ENCODE measurements at places on chromosomes 12 and 14. TPM values are rescaled to one million over a fixed set of nuclear protein-coding genes. Genes with fewer than 3 reads are reported as not detected.

- H3K27me3 ChIP-seq, result peaks cover 2% of the 10 kb centered on the region
- no peak for DNase-seq
- H3K36me3 ChIP-seq, result peaks cover 5% of the 10 kb centered on the region
- peaks cover 19% of the 10 kb centered on the region for H3K4me1 ChIP-seq
- H3K27ac ChIP-seq, result no peak overlapping the region
Measured at GRCh38 chr12:108793756-108794441, 62.6 kb upstream of the CORO1C start.

DNA sequence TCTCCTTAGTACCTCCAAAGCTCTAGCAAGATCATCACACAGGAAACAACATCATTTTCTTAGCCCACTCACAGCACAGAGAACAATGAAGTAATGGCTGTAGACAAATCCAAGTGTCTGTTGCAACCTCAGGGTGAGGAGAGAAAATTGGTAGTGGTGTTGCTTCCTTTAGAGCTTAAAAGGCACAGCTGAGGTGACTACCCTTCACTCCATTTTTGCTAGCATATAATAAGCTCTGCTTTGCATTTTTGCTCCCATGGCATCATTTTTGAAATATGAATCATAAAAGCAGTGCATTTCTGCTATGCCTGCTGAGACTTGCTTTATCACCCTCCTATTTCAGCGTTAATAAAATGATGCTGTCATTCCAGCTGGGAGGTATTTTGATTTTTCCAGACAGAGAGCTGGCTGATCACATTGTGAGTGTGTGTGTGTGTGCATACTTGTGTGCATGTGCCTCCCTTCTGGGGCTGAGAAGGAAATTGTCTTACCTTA lies 18.5 kb upstream of the PCNX1 start:
- DNase-seq, result no peak
- H3K4me3 ChIP-seq, result no peak overlapping the region
- H3K4me1 ChIP-seq, result peaks cover 9% of the 10 kb centered on the region

- no peak overlapping the region for H3K27ac ChIP-seq
- H3K36me3 ChIP-seq, result no peaks in the 10 kb centered on the region
- DNase-seq, result no peak
Measured at GRCh38 chr12:132772606-132773005, 11.0 kb upstream of the ANKLE2 start.

Gene EID3
- total RNA-seq, result 3.7 TPM

DNA sequence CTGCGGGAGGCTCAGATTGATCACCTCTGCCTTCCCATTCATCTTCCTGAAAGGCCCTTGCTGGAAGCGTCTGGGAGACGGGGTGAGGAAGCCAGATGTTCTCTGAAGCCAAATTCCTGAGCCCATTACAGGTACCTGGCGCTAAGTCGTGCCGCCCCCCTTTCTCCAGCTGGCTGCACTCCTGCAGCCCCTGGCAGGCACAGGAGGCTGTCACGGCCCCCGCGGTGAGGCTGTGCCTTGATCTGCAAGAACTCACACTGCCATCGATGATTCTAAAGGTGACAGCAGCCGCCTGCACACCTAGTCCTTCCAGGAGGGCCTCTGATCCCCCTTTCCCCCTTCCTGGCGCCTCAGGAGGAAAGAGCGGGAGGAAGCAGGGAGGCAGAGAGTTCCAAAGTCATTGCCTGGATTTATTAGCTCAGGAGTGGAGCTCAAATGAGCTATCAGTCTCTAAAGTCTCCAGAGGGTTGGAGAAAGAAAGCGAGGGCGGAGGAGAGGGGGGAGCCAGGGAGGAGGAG lies 106.9 kb downstream of the RFLNA start:
- DNase-seq, result no peak
- H3K27me3 ChIP-seq, result peaks cover 26% of the 10 kb centered on the region
- H3K27ac ChIP-seq, result peak overlapping the region; percentile 73

Gene RAD9B
- 0.49 TPM for total RNA-seq

All from glutamatergic neuron (in vitro differentiated cells).